Transverse colon (tissue), 4 donors: ENCODE measurements at places on chromosomes 7 and 10. TPM values are rescaled to one million over a fixed set of nuclear protein-coding genes. Genes with fewer than 3 reads are reported as not detected.

GRCh38 chr10:124409696-124410095, 9.0 kb downstream of the OAT start:
- H3K27ac ChIP-seq = no peak overlapping the region
- no peak for DNase-seq
- peaks cover 22% of the 10 kb centered on the region for H3K36me3 ChIP-seq

NEBL gene
- 12.0 TPM for total RNA-seq

GRCh38 chr10:73965890-73966768, 31.8 kb upstream of the VCL start:
- H3K27ac ChIP-seq = peak overlapping the region; percentile 92
- no peaks in the 10 kb centered on the region for H3K27me3 ChIP-seq
- no peak overlapping the region for H3K4me3 ChIP-seq
- peaks cover 19% of the 10 kb centered on the region for H3K4me1 ChIP-seq

DNA sequence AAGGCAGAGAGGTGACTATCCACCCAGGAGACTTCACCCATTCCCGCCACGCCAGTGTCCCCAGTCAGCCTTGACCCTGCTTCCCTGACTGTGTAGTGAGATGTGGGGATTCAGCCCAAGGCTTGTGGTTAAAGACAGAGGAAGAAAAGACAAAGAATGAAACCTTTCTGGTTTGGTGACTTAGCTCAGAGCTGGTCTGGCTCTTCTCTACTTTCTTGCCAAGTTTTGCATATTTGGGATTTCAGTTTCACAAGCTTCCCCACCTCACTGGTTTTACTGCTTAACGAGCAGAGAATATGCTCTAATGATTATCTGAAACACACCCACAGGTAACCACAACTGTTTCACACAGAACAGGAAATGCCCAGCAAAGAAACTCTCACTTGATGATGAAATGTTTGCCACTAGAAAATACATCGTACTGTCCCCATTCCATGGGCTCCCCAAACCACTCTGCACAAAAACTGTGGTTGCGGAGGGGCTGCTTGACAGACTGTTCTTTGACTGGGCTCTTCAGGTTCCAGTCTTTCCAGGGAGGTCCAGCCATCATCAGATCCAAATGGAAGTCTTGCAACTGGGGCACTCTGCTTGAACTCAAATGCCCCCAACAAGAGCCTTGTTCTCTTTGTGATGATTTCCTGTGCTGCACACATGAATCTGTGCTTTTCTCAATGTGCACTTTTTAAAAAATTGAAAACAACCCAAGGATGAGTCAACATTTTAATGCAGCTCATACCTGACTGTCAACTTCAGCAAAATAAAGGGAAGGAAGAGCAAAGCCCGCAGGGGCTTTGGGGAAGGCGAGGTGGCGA, 95.5 kb downstream of the CTBP2 start:
- no peaks in the 10 kb centered on the region for H3K27me3 ChIP-seq
- no peak overlapping the region for H3K4me3 ChIP-seq
- no peaks in the 10 kb centered on the region for H3K36me3 ChIP-seq
- H3K27ac ChIP-seq = peak overlapping the region; percentile 80
- no peak for DNase-seq

- H3K36me3 ChIP-seq = no peaks in the 10 kb centered on the region
- H3K4me1 ChIP-seq = no peaks in the 10 kb centered on the region
- H3K27ac ChIP-seq = no peak overlapping the region
- no peaks in the 10 kb centered on the region for H3K27me3 ChIP-seq
- no peak overlapping the region for H3K4me3 ChIP-seq
- no peak for DNase-seq
Measured at GRCh38 chr10:82910301-82910700, 1035.3 kb downstream of the NRG3 start.

DNA sequence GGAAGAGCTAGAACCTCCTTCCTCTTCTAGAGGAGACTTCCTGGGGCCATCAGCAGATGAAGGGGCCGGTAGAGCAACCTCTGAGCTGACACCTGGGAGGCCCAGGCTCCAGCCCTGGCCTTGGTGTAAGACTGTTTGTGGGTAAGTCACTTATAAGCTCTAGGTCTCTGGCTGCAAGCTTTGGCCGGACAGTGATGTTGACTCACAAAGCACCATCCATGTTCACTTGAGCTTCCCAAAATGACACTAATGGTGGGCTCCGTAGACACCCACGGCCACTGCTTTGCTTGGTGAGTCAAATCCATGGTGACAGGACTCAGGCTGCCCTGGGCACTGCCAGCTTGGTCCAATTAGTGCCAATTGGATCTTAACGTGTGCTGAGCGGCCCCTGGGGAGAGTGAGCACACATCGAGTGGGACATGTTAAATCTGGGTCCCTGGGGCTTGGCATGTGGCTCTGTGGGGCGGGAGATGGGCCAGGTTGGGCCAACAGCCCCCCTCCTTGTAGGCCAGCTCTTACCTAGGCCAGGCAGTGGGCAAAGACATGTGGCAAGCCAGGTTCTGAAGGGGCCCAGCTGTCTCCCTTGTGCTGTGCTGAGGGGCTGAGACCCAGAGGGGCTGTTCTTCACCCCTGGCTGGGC, 16.7 kb downstream of the NEURL1 start:
- H3K36me3 ChIP-seq = no peaks in the 10 kb centered on the region
- H3K27ac ChIP-seq = no peak overlapping the region
- peaks cover 22% of the 10 kb centered on the region for H3K4me1 ChIP-seq
- no peak for DNase-seq

SPDYE3 gene
- total RNA-seq = not detected
